Stimulated activated CD8-positive, alpha-beta memory T cell treated with anti-CD3 and anti-CD28 coated beads, Interleukin-2, amount 100 ng/mL, for 48 hours (primary cell): ENCODE measurements at places on chromosomes 12 and 14.

DNA sequence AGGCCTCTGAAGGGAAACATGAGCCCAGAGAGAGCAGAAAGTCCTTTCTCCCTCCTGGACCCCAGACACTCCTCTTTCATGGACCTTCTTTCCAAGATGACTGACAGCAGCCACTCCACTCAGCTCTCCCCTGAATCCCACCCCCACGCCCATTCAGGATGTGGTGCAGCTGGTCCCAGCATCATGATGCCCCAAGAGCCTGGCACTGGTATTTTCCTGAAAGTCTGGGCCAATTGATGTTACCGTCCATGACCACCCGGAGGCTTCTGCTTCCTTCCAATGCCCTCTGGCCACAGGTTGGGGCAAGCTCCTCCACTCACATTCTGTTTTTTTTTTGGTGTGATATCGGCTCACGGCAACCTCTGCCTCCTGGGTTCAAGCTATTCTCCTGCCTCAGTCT, 112.6 kb downstream of the CALM1 start:
- no peak for DNase-seq

- no peak for DNase-seq
These were observed 539.6 kb downstream of the VRK1 start for GRCh38 chr14:97336816-97337215.

DNA sequence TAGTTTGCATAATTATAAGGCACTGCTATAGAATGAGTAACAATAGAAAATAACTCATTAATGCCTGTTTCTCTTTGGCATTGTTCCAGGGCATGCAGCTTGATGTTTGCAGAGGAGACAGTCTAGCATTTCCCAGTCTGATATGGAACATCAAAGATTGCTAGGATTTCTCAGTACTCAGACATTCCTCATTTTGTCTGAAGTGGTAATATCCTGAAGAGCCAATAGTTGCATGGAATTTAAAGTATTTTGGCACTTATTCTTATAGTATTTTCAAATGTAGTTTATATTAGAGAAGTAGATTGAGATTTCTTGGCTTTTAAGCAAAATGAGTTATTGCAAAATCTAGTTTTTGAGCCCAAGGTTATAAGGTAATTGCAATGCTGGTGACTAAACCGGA, 337.3 kb upstream of the E2F7 start:
- DNase-seq = no peak

GRCh38 chr12:24705741-24706358, 243.1 kb downstream of the BCAT1 start:
- no peak for DNase-seq

- DNase-seq = no peak
These were observed 4.7 kb downstream of the DDN start for GRCh38 chr12:48994224-48995085.

DNA sequence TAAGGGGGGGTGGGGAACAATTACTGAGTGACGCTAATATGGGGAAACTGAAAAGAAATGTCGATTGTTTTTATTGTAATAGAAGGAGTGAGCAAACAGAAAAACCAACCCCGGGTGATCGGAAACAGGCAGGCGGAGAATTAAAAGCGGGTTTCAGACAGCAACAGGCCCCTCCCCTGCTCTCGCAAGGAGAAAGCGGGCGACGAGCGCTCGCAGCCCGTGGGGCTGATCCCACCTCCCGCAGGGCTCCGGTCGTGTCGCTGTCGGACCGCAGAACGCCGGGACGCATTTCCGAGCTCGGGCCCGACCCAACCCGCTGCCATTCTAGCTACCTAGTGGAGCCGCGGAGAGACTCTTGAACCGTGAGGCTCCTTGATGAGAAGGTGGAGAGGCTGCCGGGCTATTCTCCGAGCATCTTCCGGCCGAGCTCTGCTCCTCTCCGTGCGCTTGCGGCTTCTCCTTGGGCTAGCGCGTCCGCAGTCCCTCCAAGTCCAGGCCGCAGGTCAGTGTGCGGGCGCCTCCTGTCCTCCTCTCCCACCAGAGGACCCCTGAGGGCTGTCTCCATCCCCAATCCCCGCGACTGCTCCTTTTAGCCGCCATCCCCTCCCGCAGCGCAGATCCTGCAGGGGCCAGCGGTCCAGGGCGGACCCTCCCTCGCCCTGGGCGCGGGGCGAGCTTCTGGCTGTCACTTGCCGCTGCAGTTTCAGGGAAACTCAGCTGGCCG, 4.1 kb upstream of the PAX9 start:
- DNase-seq = no peak

DNA sequence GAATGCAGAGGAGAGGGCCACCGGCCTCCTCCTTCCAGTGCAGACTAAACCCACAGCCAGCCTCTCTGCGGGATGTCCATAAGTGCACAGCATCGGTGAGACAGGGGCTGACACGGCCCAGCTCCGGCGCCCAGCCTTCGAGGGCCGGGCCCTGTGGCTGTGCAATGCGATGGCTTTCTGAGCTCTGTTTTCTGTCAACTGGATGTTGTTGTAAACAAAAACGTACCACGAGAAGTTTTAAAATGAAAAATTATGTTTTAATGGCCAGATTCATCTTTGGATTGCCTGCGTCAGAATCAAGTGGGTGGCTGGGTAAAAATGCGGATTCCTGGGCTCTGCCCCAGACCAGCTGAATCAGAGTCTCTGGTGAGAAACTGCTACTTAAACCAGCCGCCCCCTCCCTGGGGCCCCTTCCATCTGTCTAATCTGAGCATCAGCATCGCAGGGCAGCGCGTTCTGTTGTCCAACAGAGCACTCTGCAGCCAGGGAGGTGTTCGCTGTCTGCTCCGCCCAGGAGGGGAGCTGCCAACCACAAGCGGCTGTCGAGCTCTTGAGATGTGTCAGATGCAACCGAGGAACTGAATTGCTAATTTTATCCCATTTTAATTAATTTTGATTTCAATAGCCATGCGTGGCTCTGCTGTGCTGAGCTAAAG, 133.4 kb downstream of the RFLNA start:
- DNase-seq = no peak

GRCh38 chr14:96567289-96567899, 65.2 kb downstream of the PAPOLA start:
- no peak for DNase-seq

DNA sequence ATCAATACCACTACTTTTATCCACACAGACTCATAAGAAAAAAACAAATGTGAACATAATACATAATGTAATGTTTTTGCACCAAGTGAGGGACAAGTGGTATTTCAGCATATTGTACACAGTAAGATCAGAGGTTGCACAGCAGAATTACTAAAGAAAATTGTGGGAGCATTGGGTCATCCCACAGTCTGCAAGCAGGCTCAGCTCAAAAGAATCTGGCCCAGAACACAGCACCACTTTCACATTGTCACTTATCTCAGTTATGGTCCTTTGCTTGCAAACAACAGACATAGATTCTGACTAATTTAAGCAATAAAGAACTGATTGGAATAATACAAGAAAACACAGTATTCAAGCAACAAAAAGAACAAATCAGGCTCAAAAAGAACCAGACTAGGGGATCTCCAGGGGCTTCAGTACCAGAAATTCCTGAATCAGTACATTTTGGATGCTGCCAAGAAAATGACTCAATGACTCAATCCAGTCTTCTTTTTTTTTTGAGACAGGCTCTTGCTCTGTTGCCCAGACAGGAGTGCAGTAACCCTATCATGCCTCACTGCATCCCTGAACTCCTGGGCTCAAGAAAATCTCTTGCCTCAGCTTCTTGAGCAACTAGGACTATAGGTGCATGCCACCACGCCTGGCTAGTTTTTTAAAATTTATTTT, 42.9 kb upstream of the EEA1 start:
- DNase-seq = no peak

DNA sequence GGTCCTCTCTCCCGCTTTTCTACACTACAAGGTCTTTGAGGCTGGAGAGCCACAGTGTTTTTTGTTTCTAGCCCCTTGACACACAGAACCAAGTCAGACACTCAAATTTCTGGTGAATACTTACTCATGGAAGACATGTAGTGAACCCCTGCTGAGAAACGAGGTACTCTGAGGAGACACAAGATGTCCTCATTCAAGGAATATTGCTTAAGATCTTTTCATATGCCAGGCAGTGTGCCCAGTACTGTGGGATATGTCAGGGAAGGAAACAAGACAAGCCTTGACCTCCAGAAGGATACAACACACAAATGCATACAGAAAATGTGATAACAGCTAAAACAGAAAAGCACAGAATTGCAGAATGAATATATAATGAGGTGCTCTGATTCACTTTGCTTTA, 75.9 kb downstream of the TMTC1 start:
- no peak for DNase-seq

DNA sequence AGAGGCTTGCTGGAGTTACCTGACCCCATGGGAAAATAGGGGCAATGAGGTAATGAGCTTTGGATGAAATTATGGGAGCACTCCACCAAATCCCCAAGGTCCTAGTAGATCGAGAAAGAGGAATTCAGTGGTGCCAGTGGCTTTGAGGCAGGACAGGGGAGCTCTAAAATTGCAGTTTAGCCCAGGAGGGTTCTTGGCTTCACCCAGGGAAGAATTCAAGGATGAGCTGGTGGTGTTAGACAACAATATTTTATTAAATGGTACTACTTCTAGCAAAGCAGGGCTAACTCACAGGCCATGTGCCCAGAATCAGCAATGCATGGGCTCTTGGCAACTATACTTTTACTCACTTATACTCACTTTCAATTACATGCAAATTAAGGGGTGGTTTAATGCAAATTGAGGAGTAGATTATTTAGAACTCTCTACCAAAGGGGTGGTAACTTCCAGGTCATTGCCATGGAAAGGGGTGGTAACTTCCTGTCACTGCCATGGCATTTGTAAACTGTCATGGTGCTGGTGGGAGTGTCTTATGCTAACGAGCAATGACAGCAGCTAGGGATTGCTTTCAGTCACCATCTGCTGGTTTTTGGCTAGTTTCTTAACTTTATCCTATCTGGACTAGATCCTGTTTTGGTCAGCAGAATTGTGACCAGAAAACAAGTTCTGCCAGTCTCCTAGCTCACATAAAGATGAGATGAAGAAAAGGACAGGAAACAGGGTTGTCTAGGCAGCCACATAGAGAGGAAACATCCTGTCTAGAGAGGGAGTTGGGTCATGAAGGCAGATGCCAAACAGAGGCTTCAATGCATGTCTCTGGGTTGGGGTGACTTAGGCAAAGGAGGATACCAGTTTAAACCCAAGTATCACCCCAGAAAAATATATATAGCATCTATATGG, 64.7 kb downstream of the ZNF641 start:
- no peak for DNase-seq

DNA sequence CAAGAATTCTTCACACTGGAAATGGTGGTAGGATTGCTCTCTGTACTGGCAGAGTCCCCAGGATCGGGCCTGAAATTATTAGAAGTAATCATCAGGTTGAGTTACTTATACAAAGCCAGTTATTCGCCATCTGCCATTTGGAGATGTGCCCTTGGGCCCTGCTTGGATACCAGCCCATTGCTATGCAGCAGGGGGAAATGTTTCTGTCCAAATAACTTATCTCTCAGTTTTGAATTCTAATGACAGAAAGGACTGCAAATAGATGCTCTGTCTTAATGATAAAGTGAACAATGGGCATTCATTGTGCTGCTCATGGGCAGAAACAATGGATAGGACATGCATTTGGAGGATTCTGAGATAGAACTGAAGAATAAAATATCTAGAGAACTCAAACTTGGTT, 139.1 kb upstream of the PELI2 start:
- DNase-seq = no peak

GRCh38 chr12:120139958-120140357, 23.4 kb upstream of the RAB35 start:
- no peak for DNase-seq

GRCh38 chr12:116922194-116922897, 11.6 kb downstream of the FBXW8 start:
- no peak for DNase-seq

DNA sequence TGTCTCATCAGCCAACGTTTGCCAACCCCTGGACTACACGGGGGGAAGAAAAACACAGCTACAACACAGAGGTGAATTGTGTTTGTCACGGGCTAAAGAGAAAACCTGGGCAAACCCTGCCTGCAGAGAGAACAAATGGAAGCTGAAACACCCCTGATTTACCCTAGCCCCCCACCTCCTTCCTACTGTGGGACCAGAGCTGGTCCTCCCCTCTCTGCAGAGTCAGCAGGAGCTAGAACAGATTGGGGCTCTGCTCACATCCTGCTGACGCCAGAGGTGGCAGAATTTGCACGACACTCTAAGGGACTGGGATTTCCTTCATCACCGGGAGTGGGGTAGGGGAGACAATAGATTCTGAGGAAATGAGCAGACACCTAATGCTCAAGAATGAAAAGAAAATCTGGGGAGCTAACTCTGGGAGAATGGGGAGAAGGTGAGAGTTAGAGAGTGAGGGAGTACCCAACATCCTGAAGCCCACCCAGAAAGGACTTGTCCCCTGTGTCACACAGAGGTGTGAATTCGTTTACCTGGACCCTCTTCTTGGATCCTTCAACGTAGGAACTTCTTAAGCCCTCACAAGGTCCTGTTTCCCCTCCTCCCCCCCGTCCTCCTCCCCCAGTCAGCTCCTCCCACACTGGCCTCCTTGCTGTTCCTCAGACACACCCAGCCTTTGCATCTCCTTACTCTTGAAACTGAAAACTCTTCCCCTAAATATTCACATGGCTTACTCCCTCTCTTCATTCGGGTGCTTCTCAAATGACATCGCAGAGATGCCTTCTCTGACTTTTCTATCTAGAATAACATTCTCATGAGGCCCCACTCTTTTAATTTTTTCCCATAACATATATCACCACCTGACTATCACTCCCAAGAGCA, 26.2 kb upstream of the CDKN3 start:
- DNase-seq = no peak

- DNase-seq = no peak
These were observed 9.8 kb upstream of the NFKBIA start for GRCh38 chr14:35414365-35414764.

DNA sequence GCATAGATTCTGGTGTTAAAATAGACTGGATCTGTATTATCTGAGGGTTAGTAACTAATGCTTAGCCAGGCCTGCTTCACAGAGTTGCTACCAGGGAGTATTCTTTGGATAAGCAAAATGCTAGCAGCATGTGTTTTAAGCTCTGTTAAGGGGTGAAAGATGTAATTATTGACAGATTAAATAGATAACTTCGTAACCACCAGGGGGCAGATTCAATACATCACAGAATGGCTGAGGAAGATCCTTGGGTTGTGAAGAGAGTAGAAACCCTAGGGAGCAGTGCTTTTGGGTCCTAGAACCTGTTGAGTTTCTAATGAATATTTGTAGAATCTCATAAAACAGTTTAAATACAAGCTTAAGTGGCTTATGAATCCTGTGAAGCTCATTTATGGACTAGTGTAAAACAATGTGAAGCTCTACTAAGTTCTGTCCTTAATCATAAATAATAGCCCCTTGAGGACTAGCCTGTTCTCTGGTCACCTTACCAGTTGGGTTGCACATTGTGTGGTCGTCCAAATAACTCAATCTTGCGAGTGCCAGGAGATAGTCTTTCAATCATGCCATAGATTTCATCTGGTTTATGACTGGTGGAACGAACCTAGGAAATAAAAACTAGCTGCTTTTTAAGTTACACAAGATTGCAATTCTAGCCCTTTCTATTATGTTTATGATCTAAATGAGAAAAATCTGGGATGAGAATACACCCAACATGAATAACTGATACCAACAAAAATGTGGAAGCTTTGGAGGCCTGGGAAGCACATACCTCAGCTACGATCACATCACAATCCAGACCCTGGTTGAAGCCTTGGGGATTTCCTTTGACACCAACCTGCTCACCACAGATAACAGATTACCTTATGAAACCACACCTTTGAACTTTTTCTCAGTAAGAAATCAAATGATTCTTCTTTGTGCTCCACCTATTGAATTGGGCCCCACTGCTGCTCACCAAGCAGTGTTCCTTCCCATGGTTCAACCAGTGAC, 12.3 kb downstream of the METTL3 start:
- no peak for DNase-seq

GRCh38 chr12:63150713-63151622, at the start of gene AVPR1A:
Gene AVPR1A, minus strand, starts transcription at chr12:63151201. Its CDS starts 365 bp downstream, at chr12:63150836.
- no peak for DNase-seq
